ENCODE measurements at places on chromosomes 4 and X.

DNA sequence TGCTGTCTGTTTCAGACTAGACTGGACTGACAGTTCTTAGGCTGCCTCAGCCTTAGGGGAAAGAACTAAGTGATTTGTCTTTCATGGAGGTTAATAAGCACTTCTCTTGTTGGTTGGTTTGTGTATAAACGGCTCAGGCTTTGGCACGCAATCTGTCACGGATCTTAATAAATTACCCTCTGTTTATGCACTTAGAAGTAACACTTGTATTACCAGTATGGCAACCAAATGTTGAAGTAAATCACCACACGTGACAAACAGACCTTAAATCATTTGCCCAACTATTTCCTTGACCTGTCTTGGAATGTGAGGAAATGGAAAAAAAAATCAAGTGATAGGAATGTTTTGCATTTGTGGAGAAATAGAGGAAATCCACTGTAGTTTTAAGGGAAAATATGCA lies 69.9 kb downstream of the TEX13A start:
- no peak for DNase-seq

GRCh38 chr4:112410364-112410763 lies 105.6 kb downstream of the NEUROG2 start:
- no peak for DNase-seq

DNA sequence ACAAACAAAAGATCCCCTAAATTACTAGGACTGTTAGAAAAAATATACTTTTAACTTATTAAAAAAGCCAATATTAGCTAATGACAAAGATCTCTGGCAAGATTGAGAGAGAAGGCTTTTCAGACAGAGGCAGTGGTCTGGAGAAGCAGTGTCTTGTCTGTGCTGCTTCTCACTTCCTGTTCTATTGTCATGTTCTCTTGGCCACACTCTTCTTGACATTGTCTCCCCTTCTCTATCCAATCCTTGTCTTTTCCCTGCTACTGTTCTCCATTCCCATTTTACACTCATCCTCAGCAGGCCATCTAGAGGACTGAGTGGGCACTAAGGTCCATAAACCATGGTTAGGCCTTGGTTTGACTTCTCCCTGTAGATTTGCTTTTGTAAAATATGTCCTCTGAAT lies 14.0 kb upstream of the TAPT1 start:
- no peak for DNase-seq

GRCh38 chrX:133880032-133880443 lies 105.4 kb downstream of the GPC3 start:
- DNase-seq, result no peak

DNA sequence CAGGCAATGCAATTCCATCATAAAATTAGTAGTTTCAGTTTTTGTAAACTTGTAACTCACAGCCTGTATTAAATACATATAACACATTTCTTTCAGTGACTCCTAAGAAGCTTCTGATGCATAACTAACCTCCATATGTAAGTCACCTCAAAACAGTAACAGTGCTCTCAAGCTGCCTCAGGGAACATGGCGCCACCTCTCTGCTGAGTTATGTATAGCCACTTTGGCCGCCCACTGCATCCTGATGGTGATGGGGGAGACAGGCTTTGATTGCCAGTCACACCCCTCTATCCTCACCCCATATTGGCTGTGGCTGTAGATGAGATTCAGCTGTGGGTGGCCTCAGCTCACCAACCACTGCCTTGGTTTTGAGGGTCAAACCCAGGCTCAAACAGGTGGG lies 54.3 kb downstream of the LRBA start:
- DNase-seq, result peak; percentile 47

DNA sequence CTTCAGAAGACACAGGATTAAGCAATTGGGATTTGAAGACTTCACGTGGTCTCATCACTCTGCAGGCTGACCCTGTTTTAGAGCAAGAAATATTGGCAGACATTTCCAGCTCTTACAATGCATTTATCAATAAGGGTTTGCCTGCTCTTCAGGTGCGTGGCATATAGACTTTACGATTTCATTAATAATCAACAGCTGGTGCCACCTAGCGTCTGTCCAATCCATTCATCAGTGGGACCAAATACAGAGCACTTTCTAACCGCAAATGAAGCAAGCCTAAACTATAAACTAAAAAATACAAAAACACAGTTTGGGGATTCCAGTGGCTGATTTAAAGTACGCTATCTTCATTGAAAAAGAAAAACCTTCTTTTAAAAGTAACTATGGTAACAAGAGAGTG lies 125.4 kb upstream of the DMD start:
- peak; percentile 6 for DNase-seq

GRCh38 chr4:101127176-101127790 lies 220.0 kb downstream of the PPP3CA start:
- no peak for DNase-seq

DNA sequence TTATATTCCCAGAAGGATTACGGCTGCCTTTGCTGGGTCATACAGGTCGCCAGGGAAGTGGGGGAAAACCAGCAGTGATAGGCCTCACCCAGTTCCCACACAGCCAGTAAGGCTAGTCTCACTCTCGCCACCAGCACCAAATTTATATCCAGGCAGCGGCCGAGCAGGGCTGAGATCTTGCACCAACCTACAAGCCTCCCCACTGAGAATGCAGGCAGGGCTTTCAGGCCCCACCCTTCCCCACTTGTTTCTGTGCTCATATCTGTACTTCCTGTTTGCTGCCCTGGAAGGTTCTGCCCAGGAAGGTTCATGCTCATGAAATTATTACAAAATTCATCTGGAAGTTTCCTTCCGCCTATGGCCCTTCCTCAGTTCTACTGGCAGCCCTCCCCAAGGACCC lies 179.7 kb downstream of the STIM2 start:
- DNase-seq, result no peak

GRCh38 chr4:64756016-64756415 lies 346.8 kb upstream of the TECRL start:
- peak; percentile 9 for DNase-seq

GRCh38 chr4:41506130-41506529 lies 31.8 kb upstream of the LIMCH1 start:
- no peak for DNase-seq

DNA sequence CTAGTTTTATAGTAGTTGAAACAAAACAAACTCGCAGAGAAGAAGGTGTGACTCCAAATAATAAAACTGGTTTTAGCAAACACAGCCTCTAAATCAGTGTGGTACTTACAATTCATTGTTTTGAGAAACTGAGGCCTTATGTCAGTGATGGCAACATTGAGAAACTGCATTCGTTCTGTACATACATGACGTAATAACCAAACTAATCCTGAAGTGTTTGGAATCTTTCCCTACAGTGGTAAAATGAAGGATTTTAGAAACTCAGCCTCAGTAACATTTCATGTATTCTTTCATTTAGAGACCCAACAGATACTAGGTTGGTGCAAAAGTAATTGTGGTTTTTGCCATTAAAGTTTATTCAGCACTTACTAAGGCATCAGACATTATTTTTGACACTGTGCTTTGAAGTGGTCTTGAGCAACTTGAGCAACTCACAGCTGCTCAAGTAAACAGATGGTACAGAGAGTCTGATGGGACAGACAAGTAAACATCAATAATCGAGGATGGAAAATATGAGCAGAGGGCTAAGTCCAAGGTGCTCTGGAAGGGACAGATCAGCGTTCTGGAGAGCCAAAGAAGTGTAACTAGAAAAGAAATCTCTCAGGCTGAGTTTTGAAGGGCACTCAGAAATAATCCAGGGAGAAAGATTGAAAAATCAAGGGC lies 390.8 kb upstream of the BOD1L1 start:
- no peak for DNase-seq

- DNase-seq, result no peak
Measured at GRCh38 chrX:144849141-144849540, 398.2 kb upstream of the SPANXN1 start.

- DNase-seq, result peak; percentile 48
Measured at GRCh38 chrX:79107891-79108718, 36.4 kb upstream of the GPR174 start.

- DNase-seq, result no peak
Measured at GRCh38 chr4:7937006-7937405, 2.7 kb downstream of the AFAP1 start.

DNA sequence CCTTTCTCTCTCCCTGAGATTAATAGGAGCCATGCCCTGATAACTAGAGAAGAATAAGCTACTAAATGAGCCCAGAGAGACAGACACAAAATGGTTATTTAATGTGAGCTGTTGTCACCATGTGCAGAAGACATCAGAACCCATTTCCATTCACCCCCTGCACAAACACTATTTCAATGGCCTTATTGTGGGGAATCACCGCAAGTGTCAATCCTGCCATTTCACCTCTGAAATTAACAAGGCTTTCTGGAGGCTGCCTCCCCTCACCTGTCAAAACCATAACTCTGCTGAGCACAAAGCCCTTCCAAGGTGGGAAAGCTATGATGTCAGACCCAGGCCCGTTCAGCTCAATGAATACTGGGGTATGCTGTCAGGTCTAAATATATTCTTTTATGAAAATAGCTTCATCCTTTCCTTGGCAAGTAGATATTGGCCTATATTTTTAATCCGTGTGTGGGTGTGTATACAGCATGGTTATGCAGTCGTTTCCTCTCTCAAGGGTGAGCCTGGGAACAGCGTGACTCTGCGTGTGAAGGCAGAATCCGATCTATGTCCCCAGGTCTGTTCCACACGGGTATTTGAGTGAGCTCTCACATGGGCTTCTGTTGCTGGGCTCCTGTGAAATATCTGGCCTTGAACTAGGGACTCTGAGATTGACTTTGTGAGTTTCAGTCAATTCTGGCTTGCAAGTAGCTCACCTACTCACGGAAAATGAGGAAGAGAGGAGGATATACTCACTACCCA lies 266.3 kb downstream of the FBXW7 start:
- DNase-seq, result no peak

DNA sequence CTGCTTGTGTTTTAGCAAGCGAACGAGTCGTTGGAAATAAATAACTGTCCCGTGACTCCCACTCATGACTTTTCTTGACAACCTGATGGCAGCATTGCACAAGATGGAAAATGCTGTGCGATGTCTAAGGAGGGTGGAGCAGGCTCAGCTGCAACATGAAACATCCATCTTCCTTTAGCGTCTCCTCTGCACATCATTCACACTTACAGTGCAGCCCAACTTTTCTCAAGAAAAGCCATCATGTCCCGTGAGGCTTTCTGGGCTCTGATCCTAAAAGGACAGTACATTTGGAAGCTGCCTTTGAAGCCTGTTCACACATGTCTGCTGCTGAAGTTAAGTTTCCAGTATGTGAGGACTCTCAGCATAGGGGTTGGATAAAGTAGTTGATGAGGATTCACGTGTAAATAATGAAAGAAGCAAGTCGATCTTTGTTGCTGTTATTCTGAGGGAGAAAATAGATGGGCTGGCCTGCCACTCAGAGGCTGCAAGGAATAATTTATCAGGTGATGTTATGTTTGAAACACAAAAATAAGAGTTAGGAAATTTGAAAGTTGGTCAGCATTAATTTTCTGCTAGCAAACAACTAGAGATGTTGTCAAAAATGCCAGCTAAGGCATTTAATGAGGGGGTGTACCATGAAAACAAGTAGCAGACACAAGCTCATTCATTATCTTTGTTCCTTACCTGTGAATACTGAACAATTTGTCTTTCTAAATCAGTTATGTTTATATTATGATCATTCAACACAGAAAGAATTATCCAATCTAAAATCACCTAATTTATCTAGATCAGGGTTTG lies 328.7 kb upstream of the ZFP42 start:
- DNase-seq, result no peak

- no peak for DNase-seq
Measured at GRCh38 chr4:105631818-105632400, 76.6 kb downstream of the INTS12 start.

DNA sequence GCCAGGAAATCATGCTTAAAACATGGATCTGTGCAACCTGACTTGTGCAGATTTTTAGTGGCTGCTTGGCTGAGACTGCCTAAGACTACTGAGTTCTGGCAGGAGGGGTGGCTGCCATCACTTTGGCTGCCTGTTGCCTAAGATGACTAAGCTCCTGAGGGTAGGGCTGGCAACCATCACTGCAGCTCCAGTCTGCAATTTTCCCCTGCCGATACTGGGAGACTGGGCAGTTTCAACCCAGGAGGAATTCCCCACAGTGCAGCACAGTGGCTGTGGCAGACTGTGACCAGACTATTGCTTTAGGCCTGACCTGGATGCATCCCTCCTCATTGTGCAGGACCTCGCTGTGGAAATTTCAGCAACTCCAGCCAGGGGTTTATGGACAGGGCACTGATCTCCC lies 544.9 kb downstream of the ANKRD50 start:
- no peak for DNase-seq

DNA sequence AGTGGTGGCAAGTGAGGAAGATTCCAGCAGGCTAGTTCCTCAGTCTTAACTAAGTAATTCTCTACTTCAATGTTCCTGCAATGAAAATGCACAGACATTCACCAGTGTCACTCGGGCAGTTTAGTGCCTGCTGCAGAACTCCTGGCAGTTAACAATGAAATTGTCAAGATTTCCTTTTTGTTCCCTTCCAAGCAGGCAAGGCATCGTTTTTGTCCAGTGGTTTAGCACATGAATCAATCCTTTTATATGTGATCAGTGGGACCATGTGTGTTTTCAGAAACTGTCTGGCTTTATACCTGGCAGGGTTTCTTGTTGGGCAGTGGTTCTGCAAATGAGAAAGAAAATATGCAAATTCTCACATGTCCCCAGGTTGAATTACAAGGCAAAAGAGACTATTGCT lies 122.2 kb downstream of the GBA3 start:
- DNase-seq, result no peak

GRCh38 chrX:122625239-122625638 lies 558.8 kb upstream of the GRIA3 start:
- DNase-seq, result no peak

DNA sequence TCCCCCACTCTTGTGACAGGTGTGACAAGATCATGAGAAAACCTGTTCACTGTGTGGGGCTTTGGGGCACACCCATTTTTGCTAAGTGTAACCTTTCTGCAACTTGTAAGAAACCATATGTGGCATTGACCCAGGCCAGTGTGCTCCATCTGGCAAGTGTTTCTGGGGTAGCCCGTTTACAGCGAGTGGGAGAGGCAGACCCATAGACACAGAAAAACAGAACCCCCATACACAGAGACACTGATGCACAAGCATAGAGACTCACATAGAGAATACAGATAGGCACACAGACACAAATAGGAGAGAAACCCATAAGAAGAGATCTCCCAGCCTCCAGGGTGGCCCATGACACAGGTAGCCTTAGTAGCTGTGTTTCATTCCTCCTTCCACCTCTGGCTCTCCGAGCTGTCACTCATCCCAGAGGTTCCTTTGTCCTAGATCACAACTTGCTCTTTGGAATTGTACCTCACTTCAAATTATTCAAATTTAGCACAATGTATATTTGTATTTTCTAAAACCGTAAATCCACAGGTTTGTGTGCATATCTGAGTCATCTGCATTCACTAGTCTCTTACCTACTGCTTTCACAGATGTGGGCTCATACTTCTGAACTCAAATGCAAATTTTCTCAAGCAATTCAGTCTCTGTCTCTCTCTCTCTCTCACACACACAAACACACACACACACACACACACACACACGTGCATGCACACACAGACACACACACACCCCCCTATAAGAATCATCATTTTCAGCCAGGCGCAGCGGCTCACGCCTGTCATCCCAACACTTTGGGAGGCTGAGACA lies 114.4 kb downstream of the SH3KBP1 start:
- no peak for DNase-seq
